ENCODE measurements at places on chromosomes 3 and 15.
A peak's percentile ranks its signal among the peaks of the same experiment; 100 is the strongest.

- DNase-seq, result peak; percentile 4
Measured at GRCh38 chr15:67641453-67641852, 99.0 kb downstream of the MAP2K5 start.

- DNase-seq, result no peak
Measured at GRCh38 chr3:102036017-102036416, 186.7 kb downstream of the NFKBIZ start.

DNA sequence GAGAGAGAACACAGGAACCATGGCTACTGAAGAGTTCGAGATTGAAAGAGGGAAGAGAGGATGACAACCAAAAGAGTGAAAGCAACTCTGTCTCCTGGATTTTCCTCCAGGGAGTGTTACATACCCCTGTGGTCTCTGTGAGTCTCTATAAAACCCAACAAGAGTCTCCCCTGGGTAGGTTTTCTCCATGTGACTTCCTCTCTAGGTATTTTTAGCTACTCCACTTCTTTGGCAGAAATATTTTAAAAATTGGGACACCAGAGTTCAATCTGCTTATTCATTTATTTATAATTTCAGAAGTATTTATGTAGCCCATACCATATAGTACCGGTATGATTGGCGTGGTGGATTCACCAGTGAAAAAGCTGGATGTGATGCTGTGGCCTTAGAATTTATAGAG lies 671.7 kb upstream of the NR2F2 start:
- DNase-seq, result no peak

DNA sequence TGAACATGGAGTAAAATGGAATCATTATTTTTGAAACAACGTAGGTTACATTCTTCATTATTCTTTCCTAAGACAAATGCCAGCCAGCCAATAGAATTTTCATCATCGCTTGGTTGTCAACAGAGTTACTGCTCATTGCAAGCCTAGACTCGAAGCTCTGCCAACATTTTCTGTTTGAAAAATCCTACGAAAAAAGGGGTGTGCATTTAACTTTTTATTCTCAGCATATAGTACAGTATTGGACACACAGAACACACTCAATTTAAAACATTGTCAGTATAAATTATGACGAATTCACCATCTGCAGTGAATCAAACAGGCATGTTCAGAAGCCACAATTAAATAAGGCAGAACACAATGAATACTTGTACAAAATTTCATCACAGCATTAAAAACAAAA lies 232.1 kb downstream of the NR1D2 start:
- no peak for DNase-seq

- DNase-seq, result no peak
Measured at GRCh38 chr3:50653937-50654595, 20.7 kb upstream of the DOCK3 start.

GRCh38 chr3:65992106-65992505 lies 46.6 kb downstream of the MAGI1 start:
- no peak for DNase-seq

GRCh38 chr3:123872621-123873020 lies 11.5 kb downstream of the MYLK start:
- no peak for DNase-seq

DNA sequence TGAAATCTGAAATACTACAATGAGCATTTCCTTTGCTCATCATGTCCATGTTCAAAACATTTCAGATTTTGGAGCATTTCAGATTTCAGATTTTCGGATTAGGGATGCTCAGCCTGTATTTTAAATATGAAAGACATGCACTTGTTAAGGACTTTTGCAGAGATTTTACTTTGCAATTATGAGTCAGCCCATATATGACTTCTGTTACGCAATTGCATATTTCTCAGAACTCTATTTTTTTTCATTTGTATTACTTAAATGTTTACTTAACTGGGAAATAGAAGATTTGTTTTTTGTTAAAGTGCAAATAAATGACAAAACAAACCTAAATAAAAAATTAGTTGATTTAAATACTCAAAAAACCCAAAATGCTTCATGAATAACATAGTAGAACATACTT lies 376.2 kb downstream of the ZBTB20 start:
- no peak for DNase-seq

GRCh38 chr3:169668072-169668956 lies 4.8 kb upstream of the MECOM start:
- DNase-seq, result peak; percentile 52

- DNase-seq, result no peak
Measured at GRCh38 chr3:185356499-185356898, 6.4 kb upstream of the MAP3K13 start.

DNA sequence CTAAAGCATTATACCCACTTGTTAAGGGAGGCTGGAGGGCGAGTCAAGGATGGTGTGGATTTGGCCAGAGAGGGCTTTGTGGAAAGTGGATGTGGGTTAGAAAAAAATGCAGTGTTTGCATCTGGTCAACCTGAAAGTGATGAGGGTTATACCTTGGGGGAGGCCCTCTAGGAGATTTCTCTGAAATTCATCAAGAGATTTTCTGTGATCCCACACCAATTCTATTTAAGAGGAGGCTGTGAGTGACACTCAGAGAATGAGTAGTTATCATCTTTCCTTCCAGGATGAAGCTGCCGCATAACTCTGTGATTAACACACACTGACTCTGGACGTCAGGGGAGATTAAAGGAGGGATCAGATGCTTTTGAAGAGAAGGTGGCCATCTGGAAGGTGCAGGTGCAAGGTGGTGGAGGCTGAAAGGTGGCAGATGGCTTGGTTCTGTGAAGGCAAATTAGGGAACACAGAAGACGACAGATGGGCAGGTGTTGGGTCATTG lies 54.8 kb downstream of the ANAPC13 start:
- peak; percentile 55 for DNase-seq

DNA sequence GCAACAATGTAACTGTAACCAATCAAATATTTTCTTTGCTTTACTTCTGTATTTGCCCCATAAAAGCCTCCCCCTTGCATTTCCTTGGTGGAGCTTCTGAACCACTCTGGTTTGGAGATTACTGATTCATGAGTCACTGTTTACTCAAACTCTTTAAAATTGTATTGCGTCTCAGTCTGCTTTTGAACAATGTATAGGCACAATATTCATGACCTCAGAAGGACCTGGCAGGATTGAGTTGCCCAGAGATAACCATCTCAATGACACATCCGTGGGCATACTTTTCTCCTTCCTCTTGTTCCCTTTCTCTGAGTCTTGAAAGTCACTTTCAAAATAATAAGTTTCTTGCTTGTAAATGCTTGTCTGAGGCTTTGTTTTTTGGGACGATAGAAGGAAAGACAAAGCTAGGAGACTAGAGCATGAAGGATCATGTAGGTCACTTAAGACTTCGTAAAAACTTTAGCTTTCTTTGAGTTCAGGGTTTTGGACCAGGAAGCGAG lies 57.1 kb upstream of the POU1F1 start:
- DNase-seq, result no peak

GRCh38 chr15:81544385-81544784 lies 170.4 kb upstream of the TMC3 start:
- DNase-seq, result no peak

DNA sequence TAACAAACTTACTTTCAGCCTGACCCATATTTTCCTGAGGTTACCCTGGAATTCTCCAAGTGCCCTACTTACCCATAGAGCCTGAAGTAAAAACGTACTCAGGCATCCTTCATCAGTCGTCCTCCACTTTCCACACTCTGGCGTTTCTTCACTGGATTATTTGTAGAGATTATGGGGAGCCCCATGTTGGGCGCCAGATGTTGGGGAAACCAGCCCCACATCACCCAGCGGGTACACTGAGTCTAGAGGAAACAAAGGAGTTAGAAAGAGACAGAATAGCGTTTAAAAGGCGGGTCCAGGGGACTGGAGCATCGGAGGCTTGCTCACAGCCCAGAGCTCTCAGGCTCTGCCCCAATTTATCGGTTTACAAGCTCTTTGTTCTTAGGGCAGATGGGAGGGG lies 9.7 kb upstream of the SLC28A2 start:
- DNase-seq, result no peak

- no peak for DNase-seq
Measured at GRCh38 chr3:155807823-155808222, 1.7 kb upstream of the C3orf33 start.

DNA sequence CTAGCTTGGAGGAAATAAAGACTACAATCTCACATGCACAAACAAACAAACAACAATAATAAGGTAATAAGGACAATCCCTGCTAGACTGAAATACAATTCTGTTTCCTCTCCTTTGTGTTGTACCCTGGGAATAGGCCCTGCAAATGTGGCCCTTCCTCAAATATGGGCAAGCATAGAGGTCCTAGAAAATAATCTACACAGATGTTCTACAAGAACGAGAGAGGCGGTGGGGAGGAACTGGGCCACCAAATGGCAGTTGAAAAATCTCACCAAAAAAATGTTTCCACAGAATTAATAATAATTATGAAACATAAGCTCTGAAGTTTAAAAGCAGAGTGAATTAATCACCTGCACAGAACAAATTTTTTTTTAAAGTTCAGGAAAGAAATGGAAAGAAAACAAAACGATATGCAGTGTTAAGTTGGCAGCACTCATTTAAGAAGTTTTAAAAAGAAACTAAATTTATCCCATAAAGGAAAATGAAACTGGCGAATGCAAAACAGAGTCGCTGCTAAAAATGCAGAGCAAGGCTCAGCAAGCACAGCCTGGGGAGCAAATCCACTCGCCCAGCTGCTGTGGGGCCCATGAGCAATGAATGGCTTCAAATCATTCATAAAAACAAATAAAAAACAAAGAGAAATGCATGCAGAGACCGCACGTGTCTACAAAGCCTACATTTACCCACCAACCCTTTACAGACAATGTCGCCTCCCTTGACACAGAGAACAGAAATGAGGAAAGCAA lies 475.4 kb downstream of the OCA2 start:
- DNase-seq, result peak; percentile 3

- DNase-seq, result no peak
Measured at GRCh38 chr3:177250151-177250550, 52.9 kb upstream of the TBL1XR1 start.

GRCh38 chr3:77038930-77039605 lies 831 bp upstream of the ROBO2 start:
- DNase-seq, result peak; percentile 23

- DNase-seq, result no peak
Measured at GRCh38 chr3:15649858-15650257, 48.3 kb downstream of the BTD start.

- DNase-seq, result no peak
Measured at GRCh38 chr15:76328958-76329357, 7.6 kb upstream of the ISL2 start.
